ENCODE measurements at places on chromosomes 4 and X. TPM values are rescaled to one million over a fixed set of nuclear protein-coding genes. Genes with fewer than 3 reads are reported as not detected.
A peak's percentile ranks its signal among the peaks of the same experiment; 100 is the strongest.

DNA sequence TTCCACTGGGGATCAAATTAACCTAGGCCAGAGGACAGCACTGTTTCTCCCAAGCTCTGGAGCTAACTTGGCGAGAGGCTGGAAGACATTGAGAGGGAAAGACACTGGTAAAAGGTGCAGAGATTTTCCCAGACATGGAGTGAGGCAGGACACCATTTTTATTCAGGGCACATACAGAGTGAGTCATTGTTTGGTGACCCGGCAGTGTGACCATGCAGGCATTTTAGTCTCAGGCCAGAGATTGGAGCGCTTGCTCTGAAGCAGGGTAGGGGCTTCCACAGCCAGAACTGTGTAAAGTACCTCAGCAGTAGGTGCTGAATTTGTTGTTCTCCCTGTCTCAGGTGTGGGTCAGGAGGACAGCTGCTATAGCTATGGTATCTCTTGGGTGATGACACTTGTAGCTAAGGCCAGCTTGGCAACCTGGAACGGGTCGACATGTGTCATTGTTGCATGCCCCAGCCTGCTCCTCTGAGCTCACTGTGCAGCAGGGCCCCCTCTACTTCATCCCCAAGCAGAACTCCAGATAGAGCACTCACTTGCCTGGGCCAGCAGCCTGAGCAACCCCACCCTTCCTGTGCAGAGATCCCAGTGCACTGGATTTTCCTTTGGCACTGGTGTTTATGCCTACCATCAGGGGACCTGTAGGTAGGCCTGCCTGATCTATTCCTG is 79.8 kb upstream of the ATP8A1 start:
- no peak for DNase-seq
- H3K27ac ChIP-seq: no peak overlapping the region
- H3K4me3 ChIP-seq: no peak overlapping the region
- no peaks in the 10 kb centered on the region for H3K27me3 ChIP-seq
- no peaks in the 10 kb centered on the region for H3K36me3 ChIP-seq

DNA sequence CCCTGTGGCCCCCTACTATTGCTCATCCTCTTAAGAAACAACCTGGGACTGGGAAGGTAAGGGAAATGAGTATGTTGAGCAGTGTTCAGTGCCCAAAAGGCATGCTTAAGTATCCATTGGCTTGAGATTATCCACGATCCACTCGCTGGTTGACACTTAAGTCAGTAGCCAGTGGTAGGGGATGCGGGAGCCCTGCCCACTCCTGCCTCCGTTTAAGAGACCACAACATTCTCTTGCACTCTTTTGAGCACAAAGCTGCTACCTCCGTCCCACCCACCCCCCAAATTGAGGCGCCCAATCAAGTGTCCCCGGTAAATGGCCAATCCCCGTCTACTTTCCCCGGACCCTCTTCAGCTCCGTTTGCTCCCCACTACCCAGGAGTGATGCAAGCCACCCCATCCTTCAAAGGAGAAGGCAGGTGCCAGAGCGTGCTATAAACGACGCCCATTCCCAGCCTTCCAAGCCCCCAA is 25.0 kb downstream of the UTP14A start:
- H3K27ac ChIP-seq: peak overlapping the region; percentile 59
- H3K36me3 ChIP-seq: peaks cover 10% of the 10 kb centered on the region
- H3K4me1 ChIP-seq: no peaks in the 10 kb centered on the region
- peak overlapping the region; percentile 61 for H3K4me3 ChIP-seq
- H3K27me3 ChIP-seq: no peaks in the 10 kb centered on the region

DNA sequence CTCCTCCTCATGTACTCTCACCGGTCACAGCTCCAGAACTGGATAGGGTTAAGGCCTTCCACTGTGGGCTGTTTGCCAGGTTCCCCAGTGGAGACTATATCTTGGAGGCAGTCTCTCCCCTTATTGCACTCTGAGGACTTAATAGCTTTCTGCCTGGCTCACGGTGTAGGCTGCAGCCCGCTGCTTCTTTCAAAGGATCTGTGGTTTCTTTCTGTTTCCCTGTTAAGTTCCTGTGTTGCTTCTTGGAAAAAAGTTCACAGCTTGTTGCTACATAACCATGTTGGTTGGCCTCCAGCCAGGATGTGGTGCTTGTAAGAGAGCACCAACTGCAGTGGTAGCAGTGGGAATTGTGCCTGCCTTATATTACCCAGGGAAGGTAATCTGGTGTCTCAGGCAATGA is 24.9 kb upstream of the ZDHHC15 start:
- H3K4me3 ChIP-seq: no peak overlapping the region
- H3K27ac ChIP-seq: no peak overlapping the region
- no peaks in the 10 kb centered on the region for H3K4me1 ChIP-seq
- no peak for DNase-seq
- no peaks in the 10 kb centered on the region for H3K27me3 ChIP-seq

DNA sequence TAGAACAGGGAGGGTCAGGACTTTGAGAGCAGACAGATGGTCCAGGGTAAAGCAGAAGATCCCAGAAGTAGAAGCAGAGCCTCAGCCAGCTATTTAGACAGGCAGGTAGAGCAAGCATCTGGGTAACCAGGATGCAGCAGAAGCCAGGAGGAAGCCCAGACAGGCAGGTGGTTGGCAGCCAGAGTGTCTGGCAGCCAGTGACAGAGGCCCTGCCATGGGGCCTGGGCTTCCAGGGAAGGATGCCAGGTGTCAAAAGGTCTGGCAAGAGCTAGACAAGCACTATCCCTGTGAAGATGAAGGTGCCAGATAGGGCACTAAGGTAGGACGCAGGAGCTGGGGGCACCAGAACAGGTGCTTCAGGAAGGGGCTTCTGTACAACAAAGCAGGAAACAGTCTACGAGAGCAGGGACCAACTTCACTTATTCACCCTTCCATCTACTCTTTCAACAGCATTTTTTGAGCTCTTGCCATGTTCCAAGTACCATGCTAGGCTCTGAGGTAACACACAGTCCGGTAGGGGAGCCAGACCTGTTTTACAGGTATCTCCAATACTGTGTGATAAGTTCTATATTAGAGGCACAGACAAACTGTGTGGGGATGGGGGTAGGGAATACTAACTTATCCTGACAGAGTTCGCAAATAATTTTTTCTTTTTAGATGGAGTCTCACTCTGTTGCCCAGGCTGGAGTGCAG is 38.1 kb upstream of the GJB1 start:
- H3K27me3 ChIP-seq: no peaks in the 10 kb centered on the region
- no peak overlapping the region for H3K27ac ChIP-seq
- no peak overlapping the region for H3K4me3 ChIP-seq
- no peaks in the 10 kb centered on the region for H3K4me1 ChIP-seq

GRCh38 chr4:26931451-26931850 is 70.8 kb downstream of the STIM2 start:
- H3K36me3 ChIP-seq: no peaks in the 10 kb centered on the region
- no peaks in the 10 kb centered on the region for H3K27me3 ChIP-seq
- H3K4me1 ChIP-seq: peaks cover 13% of the 10 kb centered on the region
- H3K27ac ChIP-seq: no peak overlapping the region
- H3K4me3 ChIP-seq: no peak overlapping the region
- no peak for DNase-seq

- H3K36me3 ChIP-seq: no peaks in the 10 kb centered on the region
- no peak for DNase-seq
- H3K27me3 ChIP-seq: no peaks in the 10 kb centered on the region
These were observed 991.4 kb upstream of the SLIT2 start for GRCh38 chr4:19260346-19260745.

- H3K27ac ChIP-seq: peak overlapping the region; percentile 82
- peak; percentile 61 for DNase-seq
- no peaks in the 10 kb centered on the region for H3K27me3 ChIP-seq
- no peak overlapping the region for H3K4me3 ChIP-seq
- H3K4me1 ChIP-seq: peaks cover 36% of the 10 kb centered on the region
- peaks cover 29% of the 10 kb centered on the region for H3K36me3 ChIP-seq
These were observed 18.3 kb downstream of the G3BP2 start for GRCh38 chr4:75654905-75655304.

- H3K4me3 ChIP-seq: no peak overlapping the region
- peaks cover 42% of the 10 kb centered on the region for H3K4me1 ChIP-seq
- DNase-seq: peak; percentile 42
- no peaks in the 10 kb centered on the region for H3K36me3 ChIP-seq
- H3K27me3 ChIP-seq: no peaks in the 10 kb centered on the region
These were observed 44.2 kb upstream of the RHOH start for GRCh38 chr4:40152637-40153036.

DNA sequence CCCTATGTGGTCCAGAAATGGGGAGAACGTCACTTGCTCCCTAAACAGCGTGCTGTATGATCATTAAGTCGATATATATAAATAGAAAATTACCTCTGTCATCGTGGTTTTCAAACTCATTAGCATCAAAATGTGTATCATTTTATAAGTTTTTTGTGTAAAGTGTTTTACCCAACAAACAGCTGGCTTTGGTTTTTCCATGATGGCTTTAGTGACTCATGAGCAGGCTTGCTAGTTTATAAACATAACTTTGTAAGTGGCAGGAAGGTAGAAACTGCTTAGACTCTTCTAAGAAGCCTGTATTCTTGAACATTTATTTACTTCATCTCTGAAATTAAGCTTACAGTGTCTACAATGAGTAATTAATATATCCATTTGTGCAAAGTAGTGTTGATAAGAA is 108.4 kb upstream of the DIPK2B start:
- DNase-seq: no peak
- no peak overlapping the region for H3K27ac ChIP-seq
- no peaks in the 10 kb centered on the region for H3K4me1 ChIP-seq

- no peak overlapping the region for H3K27ac ChIP-seq
- H3K27me3 ChIP-seq: no peaks in the 10 kb centered on the region
- no peaks in the 10 kb centered on the region for H3K4me1 ChIP-seq
- H3K36me3 ChIP-seq: no peaks in the 10 kb centered on the region
These were observed 25.5 kb downstream of the GPAT3 start for GRCh38 chr4:83561381-83561780.

- DNase-seq: peak; percentile 4
- H3K27me3 ChIP-seq: peaks cover 3% of the 10 kb centered on the region
- no peaks in the 10 kb centered on the region for H3K36me3 ChIP-seq
- no peak overlapping the region for H3K27ac ChIP-seq
These were observed 2.4 kb downstream of the SPRY1 start for GRCh38 chr4:123398853-123399626.

DNA sequence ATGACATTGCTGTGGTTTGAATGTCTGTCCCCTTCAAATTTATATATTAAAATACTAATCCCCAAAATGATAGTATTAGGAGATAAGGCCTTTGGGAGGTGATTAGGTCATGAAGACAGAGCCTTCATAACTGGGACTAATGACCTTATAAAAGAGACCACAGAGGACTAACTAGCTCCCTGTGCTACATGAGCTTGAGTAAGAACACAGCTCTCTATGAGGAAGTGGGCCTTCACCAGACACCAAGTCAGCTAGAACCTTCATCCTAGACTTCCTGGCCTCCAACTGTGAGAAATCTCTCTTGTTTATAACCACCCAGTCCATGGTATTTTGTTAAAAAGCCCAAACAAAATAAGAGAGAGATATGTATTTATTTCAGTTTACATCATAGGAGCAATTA is 242.2 kb upstream of the CTSO start:
- no peak overlapping the region for H3K4me3 ChIP-seq
- no peak overlapping the region for H3K27ac ChIP-seq
- H3K36me3 ChIP-seq: no peaks in the 10 kb centered on the region
- H3K4me1 ChIP-seq: no peaks in the 10 kb centered on the region
- no peaks in the 10 kb centered on the region for H3K27me3 ChIP-seq

GRCh38 chr4:188596021-188596420 is 456.8 kb downstream of the TRIML1 start:
- no peak for DNase-seq
- no peak overlapping the region for H3K27ac ChIP-seq
- H3K27me3 ChIP-seq: no peaks in the 10 kb centered on the region
- no peaks in the 10 kb centered on the region for H3K4me1 ChIP-seq
- no peak overlapping the region for H3K4me3 ChIP-seq
- H3K36me3 ChIP-seq: no peaks in the 10 kb centered on the region

GRCh38 chr4:76515975-76516843 is 81.2 kb downstream of the SHROOM3 start:
- H3K4me1 ChIP-seq: no peaks in the 10 kb centered on the region
- no peaks in the 10 kb centered on the region for H3K36me3 ChIP-seq
- H3K4me3 ChIP-seq: no peak overlapping the region

GRCh38 chrX:52995987-52996331 is 37.6 kb upstream of the FAM156A start:
- peaks cover 12% of the 10 kb centered on the region for H3K4me1 ChIP-seq
- no peaks in the 10 kb centered on the region for H3K36me3 ChIP-seq
- DNase-seq: no peak
- peak overlapping the region; percentile 84 for H3K27ac ChIP-seq

DNA sequence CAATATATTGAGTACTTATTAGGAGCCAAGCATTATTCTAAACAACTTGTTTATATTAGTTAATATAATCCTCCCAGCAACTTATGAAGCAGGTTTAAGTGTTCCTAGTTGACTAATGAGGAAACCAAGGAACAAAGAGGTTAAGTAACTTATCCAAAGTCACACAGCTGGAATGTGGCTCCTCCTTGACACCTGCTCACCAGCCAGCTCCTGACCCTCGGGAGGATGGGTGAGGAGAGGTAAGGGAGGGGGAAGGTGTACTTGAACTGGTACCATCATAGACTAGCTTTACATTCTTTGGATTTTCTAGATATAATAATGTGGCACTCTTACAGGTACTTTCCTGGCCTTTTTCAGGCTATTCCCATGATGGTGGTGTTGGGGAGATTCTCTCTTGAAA is 50.7 kb downstream of the ARHGEF38 start:
- DNase-seq: no peak
- H3K27ac ChIP-seq: no peak overlapping the region
- no peaks in the 10 kb centered on the region for H3K27me3 ChIP-seq
- H3K36me3 ChIP-seq: no peaks in the 10 kb centered on the region
- H3K4me3 ChIP-seq: no peak overlapping the region
- no peaks in the 10 kb centered on the region for H3K4me1 ChIP-seq

GRCh38 chr4:96108146-96108545 is 268.3 kb downstream of the PDHA2 start:
- no peak for DNase-seq
- no peaks in the 10 kb centered on the region for H3K36me3 ChIP-seq
- no peaks in the 10 kb centered on the region for H3K27me3 ChIP-seq
- H3K4me1 ChIP-seq: no peaks in the 10 kb centered on the region
- no peak overlapping the region for H3K27ac ChIP-seq
- no peak overlapping the region for H3K4me3 ChIP-seq

APELA gene
- not detected for polyA plus RNA-seq

ABLIM2 gene
- polyA plus RNA-seq: 5.8 TPM

BMPR1B gene
- 0.12 TPM for polyA plus RNA-seq

FAM9A gene
- not detected for polyA plus RNA-seq

CT83 gene
- polyA plus RNA-seq: not detected

ASB12 gene
- polyA plus RNA-seq: not detected

LUZP4 gene
- polyA plus RNA-seq: not detected

F8A2 gene
- not detected for polyA plus RNA-seq

XK gene
- polyA plus RNA-seq: not detected

PAGE3 gene
- not detected for polyA plus RNA-seq
